Hematopoietic multipotent progenitor cell treated with erythropoietin and hydrocortisone succinate and interleukin-3 and kit ligand, for 8 days (in vitro differentiated cells): ENCODE measurements at places on chromosomes 12 and 14.
A peak's percentile ranks its signal among the peaks of the same experiment; 100 is the strongest.

DNA sequence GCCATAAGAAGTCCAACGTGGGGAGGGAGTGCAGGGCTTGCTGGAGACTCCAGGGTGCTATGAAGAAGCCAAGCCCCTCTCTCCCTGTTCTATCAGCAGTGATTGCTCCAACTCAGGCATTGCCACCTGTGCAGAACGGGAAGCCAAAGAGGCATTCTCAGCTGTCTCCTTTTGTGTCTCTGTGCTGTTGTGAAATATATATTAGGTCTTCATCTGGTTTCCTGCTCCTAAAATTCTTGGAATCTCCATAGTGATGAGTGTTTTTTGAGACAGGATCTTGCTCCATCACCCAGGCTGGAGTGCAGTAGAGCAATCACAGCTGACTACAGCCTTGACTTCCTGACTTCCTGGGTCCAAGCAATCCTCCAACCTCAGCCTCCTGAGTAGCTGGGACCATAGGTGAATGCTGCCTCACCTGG, 51.2 kb upstream of the AEBP2 start:
- DNase-seq = no peak

GRCh38 chr14:98138666-98139065, 1133.3 kb downstream of the BCL11B start:
- DNase-seq = peak; percentile 24

DNA sequence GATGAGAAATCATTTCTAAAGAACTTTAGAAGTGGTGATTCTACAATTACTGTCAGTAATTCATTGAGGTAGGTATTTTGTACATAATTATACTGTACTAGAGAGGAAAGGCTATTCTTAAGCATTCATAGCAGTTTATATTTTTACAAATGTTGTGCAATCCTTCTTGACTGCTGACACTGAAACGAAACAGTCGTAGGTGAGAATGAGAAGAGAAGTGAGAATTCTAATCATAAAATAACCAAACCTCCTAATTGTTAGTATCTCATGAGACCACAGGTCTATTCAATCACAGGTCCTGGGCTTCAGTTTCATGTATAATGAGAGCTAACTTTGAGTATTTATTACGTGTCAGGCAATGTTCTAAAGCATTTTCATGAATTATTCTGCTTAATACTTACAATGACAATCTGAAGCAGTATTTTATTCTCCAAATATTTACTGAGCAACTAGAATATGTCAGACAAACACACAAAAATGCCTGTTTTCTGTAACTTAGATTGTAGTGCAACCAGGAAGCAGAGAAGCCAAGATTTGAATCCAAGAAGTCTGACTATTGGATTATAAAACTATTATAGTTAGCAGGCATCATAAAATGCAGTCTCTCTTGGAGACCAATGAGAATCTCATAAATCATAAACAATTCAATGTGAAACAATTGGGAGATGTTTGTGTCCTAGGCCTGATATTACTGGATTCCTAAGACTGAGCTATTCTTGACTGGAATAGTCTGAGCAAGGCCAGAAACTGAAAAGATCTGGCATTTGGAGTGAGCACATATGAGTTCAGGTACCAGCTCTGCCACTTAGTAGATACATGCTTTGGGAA, 24.3 kb downstream of the RERG start:
- DNase-seq = no peak

DNA sequence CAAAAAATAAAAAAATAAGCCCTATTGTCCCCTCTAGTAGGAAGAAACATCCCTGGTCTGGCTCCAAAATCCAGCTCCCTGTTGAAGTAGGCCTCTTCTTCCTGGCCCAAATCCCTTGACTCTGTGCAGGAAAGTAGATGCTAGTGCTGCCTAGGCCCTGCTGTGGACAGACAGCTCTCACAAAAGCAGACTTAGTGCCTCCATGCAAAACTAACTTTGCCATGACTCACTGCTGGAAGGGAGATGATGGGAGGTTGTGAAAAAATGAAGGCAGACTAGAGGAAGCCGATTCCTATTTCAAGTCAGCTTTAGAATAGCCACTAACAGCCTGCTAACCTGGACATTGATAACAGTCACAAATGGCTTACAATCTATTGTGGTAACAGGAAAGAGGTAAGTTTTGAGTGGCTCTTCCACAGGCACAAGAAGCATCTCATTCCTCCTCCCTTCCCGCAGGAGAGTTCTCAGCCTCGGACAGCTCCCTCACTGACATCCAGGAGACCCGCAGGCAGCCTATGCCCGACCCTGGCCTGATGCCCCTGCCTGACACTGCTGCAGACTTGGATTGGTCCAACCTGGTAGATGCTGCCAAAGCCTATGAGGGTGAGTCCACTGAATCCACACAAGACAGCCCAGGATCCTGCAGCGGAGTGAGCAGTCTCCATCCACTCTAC, 198.9 kb upstream of the RGS6 start:
- no peak for DNase-seq

DNA sequence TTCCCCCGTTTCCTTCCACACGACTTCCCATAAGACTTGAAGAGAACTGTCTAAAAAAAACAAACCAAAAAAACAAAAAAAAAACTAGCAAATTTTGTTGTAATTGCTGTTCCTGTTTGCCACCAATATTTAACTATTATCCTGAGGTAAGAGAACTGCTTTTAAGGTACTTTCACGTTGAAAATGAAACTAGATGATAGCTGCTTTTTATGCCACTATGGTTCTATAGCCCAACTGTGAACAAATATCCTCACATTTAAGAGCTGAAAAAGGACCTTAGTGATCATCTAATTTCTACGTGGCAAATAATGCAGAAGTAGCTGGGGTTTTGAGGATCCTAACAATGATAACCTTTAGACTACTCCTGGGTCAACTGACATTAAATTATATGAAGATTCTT, 98.6 kb downstream of the TAOK3 start:
- no peak for DNase-seq

GRCh38 chr12:3252450-3252891, 175.3 kb downstream of the TSPAN9 start:
- no peak for DNase-seq

DNA sequence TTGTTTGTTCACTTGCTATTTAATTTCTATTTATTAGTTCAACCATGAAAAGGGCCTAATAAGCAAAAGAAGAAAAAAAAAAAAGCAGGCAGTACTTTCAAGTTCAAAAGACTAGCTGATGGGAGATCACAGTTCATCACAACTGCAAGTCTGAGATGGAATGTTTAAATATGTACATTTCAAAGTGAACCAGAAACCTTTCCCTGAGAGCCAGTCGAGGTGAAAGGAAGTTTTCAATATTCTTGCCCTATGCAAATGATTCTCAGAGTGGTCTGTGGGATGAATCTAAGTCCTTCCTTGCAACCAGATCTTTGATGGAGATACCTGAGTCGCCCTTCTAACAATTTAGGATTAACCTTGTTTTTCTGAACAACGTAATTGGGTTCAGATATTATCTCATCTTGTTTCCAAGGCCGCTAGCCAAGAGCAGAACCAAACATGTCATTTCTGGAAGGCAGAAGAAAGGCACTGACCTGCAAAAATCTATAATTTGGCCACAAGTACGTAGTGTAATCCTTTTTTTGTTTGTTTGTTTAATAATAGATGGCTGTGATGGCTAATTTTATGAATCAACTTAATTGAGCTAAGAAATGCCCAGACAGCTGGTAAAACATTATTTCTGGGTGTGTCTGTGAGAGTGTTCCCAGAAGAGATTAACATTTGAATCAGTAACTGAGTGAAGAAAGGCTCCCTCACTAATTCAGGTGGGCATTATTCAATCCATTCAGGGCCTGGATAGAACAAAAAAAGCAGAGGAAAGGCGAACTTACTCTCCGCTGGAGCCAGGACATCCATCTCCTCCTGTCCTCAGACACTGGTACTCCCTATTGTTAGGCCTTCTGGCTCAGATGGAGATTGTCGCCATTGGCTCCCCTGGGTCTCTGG, 171.1 kb upstream of the TMPO start:
- DNase-seq = no peak

GRCh38 chr12:13375583-13376345, 179.2 kb downstream of the EMP1 start:
- no peak for DNase-seq
